ENCODE measurements at places on chromosomes 6 and 20. TPM values are rescaled to one million over a fixed set of nuclear protein-coding genes. Genes with fewer than 3 reads are reported as not detected.

DNA sequence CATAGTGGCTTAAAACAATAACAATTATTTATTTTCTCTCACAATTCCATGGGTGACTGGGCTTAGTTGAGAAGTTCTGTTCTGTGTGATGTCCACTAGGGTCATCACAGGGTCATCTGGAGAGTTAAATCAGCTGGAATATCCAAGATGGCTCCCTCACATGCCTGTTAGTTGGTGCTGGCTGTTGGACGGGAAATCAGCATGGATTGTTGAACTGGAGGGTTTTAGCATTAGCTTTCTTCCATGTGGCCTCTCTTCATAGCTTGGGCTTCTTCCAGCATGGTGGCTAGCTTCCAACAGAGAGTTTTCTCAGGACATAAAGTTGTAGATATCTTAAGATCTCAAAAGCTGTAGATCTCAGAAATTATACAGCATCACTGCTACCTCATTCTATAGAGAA is 19.6 kb downstream of the MARCKS start:
- peaks cover 7% of the 10 kb centered on the region for H3K4me1 ChIP-seq
- H3K4me3 ChIP-seq: no peak overlapping the region
- no peaks in the 10 kb centered on the region for H3K27me3 ChIP-seq
- no peak overlapping the region for H3K27ac ChIP-seq
- DNase-seq: no peak

DNA sequence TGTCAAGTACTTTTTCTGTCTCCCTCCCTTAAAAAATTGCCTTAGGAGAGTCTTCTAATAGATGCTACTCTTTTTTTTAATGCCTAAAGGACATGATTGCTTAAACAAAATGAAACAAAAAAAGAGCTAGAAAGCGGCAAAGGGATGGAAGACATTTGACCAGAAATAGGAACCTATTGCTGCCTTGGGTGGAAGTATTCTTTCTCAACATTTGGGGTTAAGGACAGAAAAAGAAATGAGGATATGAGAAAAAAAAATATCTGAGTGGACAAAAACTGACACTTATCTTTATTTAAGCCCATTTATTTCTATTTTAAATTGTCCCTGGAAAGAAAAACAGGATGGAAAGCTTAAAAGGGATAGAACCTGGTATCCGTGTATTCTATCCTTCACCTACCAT is 664.9 kb upstream of the CITED2 start:
- H3K36me3 ChIP-seq: no peaks in the 10 kb centered on the region
- DNase-seq: no peak
- H3K27ac ChIP-seq: no peak overlapping the region
- no peaks in the 10 kb centered on the region for H3K4me1 ChIP-seq

DNA sequence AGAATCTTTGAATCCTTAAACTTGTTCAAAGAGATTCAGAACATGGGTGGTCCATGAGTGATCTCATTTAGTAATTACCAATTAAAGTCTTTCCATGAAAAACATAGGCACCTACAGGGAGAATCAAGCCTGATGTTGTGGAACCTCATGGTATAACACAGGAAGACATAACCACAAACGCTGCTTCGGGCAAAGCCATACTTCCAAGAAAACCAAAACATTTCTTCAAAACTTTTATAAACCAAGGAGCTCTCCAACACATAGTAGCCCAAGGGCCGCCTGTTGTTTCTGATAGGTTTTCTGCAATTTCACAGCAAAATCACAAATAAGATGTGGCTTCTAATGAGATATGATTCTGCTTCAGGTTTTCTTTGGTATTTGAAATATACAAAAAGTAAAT is 2.5 kb downstream of the CHD6 start:
- no peaks in the 10 kb centered on the region for H3K36me3 ChIP-seq
- no peaks in the 10 kb centered on the region for H3K4me1 ChIP-seq
- H3K27me3 ChIP-seq: no peaks in the 10 kb centered on the region
- no peak for DNase-seq
- no peak overlapping the region for H3K27ac ChIP-seq

GRCh38 chr6:42075159-42075838 is 25.0 kb downstream of the TAF8 start:
- H3K36me3 ChIP-seq: peaks cover 26% of the 10 kb centered on the region
- H3K4me1 ChIP-seq: no peaks in the 10 kb centered on the region
- H3K4me3 ChIP-seq: no peak overlapping the region

ANKRD66 gene
- not detected for total RNA-seq

BTN1A1 gene
- 1.1 TPM for total RNA-seq
